ENCODE measurements at places on chromosomes 1 and 21.

- DNase-seq: no peak
Observed at GRCh38 chr21:41133874-41134522, 34.0 kb upstream of the BACE2 start.

GRCh38 chr1:234986750-234987414, 141.8 kb downstream of the TOMM20 start:
- no peak for DNase-seq

- no peak for DNase-seq
Observed at GRCh38 chr1:64179588-64179987, 23.8 kb upstream of the UBE2U start.

DNA sequence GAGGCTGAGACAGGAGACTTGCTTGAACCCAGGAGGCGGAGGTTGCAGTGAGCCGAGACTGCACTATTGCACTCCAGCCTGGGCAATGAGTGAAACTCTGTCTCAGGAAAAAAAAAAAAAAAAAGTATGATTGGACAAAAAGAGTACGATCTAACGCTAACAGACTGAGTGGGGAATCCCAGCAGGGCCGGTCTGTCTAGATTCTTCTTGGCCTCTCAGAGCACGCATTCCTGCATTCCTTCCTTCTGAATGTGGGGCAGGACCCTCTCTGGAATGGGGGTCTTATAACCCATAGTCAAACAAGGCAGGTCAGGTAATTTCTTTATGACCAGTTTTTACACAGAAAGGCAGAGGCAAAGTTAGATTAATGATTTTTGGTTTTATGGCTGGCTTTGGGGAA, 92.0 kb upstream of the PPM1J start:
- no peak for DNase-seq

GRCh38 chr1:187275985-187276575, 447.3 kb downstream of the PLA2G4A start:
- no peak for DNase-seq

- peak; percentile 8 for DNase-seq
Observed at GRCh38 chr1:60394436-60394835, 320.9 kb upstream of the C1orf87 start.

GRCh38 chr1:222331765-222332164, 216.1 kb downstream of the HHIPL2 start:
- DNase-seq: no peak
